ENCODE measurements at places on chromosomes 2 and 18.

- DNase-seq = peak; percentile 3
These were observed 88.8 kb downstream of the VIT start for GRCh38 chr2:36785179-36785795.

- no peak for DNase-seq
These were observed 5.2 kb downstream of the GNLY start for GRCh38 chr2:85699325-85699724.

DNA sequence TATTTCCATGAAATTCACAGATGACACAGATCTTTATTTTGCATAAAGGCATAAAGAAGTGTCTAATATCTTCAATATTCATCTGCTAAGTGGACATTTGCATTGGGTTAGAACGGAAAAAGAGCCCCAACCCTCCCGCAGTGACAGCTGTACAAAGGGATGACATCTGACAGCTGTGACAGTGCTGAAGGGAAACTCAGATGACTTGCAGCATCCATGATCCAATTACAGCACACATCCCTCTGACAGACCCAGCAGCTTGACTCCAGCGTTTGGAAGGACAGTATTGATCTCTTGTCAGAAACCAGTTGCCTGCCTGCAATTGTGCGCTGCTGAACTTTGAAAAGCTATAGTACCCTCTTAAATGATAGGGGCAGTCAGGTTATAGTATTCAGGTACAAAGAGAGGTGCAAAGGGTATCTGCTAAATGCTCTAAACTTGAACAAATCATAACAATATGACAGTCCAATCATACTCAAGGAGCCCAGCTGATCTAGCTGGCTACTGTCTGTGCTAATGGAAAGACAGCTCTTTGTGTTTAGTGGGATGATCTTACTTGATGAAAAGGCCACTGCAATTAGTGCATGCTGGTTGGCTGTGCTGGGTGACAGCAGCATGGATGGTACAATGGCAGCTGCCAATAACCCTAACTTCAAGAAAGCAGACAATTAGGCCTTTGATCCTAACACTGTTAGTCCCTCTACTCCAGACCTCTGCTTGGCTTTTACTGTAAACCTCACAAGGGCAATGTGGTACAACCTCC, 599.2 kb downstream of the NR4A2 start:
- no peak for DNase-seq

DNA sequence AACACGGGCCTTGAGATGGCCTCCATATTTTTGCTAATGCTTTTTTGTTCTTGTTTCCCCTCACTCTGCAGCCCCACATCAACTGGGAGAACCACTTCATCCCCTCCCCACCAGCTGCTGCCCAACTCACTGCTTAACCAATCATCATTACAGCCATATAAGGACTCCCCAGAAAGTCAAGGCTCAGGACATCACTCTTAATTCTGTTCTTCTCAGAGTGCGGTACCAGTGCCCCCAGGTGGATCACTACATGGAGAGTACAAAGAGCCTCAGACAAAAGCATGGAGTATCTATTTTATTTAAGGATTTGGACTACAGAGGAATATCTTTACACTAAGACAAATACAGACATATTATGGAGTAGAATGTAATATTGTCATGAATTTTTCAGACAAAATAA, 340.6 kb downstream of the PAX3 start:
- DNase-seq = no peak

DNA sequence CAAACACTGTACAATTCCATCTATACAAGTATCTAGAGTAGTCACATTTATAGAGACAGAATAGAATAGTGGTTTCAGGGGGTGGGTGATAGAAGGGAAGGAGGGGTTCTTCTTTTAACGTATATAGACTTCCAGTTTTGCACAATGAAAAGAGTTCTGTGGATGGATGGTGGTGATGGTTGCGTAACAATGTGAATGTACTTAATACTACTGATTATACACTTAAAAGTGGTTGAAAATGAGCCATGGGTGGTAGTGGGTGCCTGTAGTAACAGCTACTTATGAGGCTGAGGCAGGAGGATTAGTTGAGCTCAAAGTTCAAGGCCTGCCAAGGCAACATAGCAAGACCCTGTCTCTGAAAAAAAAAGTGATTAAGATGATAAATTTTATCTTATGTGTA, 85.8 kb downstream of the SETBP1 start:
- DNase-seq = no peak

GRCh38 chr2:195471807-195472206, 185.2 kb upstream of the SLC39A10 start:
- DNase-seq = no peak

GRCh38 chr18:5556310-5556974, 12.6 kb upstream of the EPB41L3 start:
- DNase-seq = no peak

GRCh38 chr2:170265321-170265720, 87.4 kb downstream of the MYO3B start:
- no peak for DNase-seq

DNA sequence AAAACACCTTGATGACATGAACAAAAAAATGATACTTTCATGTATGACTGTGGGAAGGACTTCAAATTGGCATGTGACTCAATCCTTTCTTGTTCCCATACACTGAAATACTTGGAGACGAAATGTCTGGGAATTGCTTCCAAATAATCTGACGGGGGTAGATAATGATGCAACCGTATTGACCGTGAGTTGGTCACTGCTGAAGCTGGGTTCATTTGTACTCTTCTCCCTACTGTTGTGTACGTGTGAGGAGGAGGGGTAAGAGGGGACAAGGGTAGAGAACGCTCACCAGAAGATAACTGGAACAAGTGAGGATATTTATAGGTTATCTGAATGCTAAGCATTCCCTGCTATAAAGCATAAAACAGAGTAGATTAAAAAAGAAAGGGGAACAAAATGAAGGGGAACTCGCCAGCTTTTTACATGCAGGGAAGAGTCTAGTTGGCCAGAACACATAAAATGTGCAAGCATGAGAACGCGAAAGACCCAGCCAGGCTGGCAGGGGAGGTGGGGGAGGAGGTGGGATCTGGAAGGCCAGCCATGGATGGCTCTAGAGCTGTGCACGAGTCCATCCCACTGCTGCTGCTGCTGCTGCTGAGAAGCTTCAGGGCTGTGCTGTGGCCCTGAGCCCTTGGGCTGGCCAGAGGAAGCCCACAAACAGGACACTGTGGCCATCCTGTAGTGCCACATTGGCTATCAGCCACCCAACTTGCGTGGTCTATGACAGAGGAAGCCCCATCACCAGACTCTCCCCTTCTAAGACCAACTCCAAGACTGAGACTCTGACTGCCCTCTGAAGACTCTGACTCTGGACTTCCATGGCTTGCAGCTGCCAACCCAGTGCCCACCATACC, 15.2 kb upstream of the CETN1 start:
- no peak for DNase-seq

- DNase-seq = no peak
These were observed 83.7 kb upstream of the SPATS2L start for GRCh38 chr2:200222791-200223190.

DNA sequence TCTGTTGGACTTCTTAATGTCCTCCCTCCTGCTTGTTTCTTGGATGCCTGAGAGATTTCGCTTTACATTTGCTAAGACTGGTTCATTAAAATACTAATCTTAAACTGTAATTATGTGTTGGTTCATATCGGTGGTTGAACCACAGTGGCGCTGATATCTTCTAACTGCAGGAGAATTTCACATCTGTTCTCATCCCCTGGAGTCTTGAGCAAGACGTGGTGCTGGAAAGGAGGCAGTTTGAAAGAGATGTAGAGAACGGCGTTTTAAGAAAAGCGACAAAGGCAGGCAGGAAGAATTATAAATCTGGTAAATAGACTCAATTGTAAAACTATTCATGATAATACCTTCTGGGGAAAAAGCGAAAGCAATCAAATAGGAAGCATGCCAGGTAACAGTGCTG, 79.5 kb downstream of the NXPH2 start:
- DNase-seq = no peak

DNA sequence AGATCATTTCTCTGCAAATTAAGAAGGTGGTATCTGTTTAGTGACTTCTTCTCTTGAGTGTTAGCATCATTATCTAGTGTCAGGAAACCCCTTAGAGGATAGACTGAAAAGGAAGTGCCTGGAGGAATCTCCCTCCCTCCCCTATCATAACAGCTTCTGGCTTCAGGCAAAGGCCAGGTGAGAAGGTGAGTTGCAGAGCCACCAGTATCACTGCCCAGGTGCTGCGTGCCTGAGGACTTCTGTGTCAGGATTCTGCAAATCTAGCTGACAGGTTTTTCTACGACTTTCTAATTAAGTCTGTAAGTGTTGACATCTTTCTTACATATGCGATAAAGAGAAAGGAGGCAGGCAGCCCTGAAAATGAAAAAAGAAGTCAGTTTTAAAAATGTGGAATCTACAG, 111.9 kb downstream of the CCDC85A start:
- no peak for DNase-seq

GRCh38 chr18:77911971-77912605, 662.4 kb downstream of the GALR1 start:
- no peak for DNase-seq

GRCh38 chr2:228699400-228699799, 517.9 kb upstream of the SPHKAP start:
- DNase-seq = no peak

DNA sequence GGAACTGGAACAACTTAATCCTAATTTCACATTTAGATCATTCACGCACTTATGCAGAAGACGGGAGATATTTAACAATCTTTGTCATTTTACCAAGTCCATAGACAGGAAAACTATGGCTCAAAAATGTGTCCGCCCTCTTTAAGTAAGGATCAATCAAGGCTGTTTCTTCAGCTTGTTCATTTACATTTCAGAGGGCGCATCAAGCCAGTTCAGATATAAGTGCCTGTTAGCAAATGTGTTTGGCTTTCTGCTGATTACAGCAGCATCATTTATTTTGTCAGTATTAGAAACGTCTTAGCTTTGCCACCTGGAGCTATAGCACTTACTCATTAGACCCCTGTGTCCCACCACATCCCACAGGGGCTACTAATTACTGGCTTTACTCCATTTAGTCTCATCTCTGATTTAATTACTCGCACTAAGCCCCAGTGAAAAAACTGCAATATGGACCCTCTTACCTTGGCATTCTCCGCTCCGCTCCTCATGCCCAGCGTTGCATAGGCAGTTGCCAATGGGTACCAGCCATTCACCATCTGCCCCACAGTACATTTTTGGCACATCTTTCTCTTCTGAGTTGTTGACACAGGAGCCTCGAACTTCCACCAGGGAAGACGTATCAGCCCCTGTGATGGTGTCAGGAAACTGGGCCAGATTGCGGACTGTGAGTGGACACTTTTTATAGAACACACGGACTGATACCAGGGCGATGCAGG, 8.7 kb downstream of the EPHA4 start:
- DNase-seq = no peak

DNA sequence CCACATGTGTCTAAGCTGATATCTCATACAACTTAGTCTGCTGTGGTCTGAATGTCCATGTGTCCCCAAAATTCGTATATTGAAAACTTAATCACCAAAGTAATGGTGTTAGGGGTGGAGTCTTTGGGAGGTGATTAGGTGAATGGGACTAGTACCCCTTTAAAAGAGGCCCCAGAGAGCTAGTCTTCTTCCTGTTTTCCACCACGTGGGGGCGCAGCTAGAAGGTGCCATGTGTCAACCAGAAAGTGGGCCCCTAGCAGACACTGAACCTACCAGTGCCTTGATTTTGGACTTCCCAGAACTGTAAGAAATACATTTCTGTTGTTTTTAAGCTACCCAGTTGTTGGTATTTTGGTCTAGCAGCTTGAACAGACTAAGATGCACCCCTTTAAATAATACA, 86.6 kb downstream of the ASB1 start:
- DNase-seq = no peak

DNA sequence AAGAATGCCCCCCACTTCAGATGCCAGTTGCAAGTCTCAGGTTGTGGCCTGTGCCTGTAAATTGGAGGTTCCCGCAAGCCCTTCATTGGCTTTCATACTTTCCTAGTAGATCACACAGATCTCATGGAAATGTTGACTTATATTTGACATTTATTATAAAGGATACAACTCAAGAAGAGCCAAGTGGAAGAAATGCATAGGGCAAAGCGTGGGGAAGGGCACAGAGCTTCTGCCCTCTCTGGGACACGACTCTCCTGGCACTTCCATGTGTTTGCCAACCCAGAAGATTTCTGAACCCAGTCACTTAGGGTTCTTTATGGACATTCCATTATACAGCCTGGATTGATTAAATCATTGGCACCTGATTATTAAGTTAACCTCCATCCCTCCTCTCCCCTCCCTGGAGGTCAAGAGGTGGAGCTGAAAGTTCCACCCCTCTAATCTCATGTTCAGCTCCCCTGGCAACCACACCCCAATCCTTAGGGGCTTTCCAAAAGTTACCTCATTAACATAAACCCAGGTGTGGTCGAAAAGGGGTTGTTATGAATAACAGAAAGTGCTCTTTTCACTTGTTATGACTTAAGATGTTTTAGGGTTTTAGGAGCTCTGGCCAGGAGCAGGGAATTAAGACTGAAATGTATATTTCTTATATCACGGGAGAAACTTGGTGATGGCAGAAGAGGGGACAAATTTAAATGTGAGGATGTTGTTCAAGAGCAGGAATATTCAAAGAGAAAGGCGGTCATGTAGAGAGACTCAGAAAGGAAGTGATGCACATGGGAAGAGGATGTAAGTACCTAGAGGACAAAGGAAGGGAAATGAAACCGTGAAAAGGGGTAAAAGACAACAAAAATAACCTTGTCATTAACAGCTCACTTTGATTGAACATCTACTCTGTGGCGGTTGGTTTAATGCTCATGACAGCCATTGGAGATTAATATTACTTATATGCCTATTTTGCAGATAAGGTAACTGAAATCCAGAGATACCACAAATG, 31.8 kb downstream of the SP100 start:
- DNase-seq = no peak

DNA sequence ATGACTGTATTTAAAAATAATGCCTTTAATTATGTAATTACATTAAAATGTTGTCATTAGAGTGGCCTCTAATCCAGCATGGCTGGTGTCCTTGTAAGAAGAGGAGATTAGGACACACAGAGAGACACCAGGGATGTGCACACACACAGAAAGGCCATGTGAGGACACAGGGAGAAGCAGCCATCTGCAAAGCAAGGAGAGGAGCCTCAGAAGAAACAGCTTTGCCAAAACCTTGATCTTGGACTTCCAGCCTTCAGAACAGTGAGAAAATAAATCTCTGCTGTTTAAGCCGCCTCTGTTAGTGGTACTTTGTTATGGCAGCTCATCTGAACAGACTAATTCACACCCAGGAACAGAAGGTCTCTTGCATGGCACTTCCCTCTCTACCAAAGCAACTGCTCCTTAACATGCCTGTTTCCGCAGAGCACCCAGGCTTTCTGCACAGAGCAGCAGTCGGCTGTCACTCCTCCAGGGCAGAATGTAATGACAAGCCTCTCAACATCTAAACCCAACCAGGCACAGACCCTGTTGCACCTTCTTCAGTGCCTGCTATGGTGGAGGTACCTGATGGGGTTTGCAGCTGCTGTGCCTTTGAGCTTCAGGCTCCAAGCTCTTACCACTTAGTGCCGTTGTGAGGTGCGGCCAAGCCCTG, 377.7 kb downstream of the TDRD15 start:
- DNase-seq = no peak

All from activated CD8-positive, alpha-beta memory T cell treated with anti-CD3 and anti-CD28 coated beads for 1 hour (primary cell).